RWPE1 (cell line): ENCODE measurements at places on chromosomes 6 and 20.

GRCh38 chr20:63046841-63047240 lies 40.1 kb upstream of the BHLHE23 start:
- DNase-seq = no peak

GRCh38 chr6:138891255-138891986 lies 95.5 kb downstream of the ECT2L start:
- no peak for DNase-seq

DNA sequence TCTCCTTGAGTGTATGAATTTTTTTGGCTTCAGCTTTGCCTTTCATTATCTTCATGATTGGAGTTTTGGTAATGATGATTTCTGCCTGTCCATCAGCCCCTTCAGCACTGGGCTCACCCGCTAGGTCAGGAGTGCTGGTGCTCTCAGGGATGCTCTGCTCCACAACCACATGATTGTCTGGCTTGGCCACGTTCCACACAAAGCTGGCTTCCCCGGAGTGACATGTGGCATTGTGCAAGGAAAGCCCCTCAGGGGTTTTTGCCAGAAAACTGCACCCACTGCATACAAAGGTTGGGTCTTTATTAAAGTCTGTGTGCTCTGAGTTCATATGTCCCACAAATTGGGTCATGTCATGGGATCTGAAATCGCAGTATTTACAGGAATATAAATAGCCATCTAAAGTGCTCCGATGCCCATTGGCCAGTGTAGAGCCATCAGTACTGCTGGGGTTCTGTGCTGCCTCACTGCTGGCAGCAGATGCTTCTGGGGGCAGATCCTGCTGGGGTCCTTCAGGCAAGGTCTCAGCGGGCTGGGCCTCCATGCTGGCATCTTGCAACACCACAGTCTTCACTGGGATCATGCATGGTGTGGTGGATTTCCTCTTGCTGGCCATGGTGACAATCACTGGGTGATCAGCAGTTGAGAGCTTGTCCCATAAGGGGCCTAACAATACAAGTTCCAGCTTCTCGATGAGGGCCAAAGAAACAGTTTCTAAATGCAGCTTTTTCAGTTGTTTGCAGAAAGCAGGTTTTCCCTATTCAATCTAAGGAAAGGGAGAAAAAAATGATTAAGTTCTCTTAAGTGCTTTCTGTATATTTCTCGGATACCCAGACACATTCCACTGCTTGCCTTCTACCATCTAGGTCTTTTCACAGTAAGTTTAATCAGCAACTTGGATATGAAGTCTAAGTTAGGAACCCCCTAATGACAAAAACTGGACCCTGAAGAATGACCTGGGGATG lies 67.2 kb downstream of the PLCG1 start:
- no peak for DNase-seq

GRCh38 chr20:25209911-25210310 lies 14.4 kb downstream of the ENTPD6 start:
- DNase-seq = no peak

DNA sequence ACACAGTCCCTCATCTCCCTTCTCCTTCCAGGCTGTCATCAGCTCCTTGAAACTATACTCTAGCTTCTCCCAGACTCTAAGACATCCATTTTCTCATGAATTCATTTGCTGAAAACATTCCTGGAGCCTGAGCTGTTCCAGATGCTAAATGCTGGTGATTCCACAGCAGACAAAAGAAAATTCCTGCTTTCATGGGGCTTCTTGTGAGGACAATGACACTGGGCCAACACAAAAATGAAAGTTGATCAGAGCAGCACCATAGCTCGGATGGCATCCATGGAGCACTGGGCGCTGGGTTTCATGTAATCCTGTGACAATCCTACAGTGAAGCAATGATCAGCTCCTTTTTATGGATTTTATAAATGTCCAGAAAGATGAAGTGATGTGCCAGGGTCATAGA lies 47.4 kb upstream of the STX16 start:
- no peak for DNase-seq

DNA sequence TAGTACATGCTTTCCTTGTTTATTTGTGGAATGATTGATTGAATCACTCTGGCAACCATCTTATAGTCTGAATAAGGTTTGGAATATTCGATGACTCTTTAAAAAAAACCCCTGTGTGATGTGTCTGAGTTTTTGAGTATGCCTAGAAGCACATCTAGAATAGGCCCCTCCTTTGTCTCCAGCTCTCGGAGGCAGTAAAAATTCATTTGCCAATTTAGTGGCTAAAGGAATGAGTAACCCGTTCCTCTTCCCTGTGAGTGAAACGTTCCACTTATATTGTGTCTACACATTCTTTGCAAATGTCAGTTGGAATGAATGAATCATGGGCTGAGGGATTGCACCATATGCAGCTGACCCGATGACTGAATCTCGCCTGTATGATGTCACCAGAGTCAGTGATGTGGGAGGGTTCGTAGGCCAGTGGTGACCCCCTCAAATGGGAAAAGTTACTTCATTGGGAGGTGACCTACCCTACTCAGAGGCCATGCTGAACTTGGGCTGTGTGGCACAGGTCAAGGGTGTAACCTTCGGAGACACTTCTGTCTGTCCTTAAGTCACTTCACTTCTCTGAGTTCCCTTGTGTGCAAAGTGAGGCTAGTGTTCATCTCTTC lies 21.6 kb downstream of the MOCS3 start:
- DNase-seq = peak; percentile 99

- DNase-seq = peak; percentile 73
Measured at GRCh38 chr20:2382833-2383232, 2.1 kb downstream of the TGM6 start.

DNA sequence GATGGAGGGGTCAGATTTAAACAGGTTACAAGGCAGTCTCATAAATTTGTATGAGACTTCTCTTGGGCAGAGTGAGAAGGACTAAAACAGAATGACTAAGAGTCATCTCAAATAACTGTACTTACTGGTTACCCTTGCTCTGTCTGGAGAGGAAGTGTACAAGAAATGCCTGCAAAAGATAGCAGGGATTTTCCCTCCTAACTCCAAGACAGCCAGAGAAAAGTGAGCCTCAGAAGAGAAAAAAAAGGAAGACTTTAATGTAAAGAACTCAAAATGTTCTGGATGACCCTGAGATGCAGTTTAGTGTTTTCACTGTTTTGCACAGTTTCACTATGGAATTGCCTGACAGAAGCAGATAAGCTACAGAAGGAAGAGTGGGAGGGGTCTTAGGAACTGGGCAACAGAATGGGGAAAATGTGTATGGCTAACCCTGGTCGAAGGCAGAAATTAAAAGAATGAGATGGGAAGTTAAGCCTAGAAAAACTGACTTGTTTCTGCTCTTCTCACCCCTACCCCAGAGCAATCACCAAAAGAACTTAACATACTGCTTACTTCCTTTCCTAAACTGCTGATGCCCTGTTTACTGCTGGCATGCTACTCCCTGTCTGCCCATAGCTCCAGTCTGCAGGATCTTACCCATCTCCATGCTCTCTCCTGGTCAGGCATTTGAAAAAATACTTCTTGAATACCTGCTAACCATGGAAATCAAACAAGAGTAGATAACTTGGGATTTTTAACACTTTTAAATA lies 98.1 kb upstream of the MARCKS start:
- DNase-seq = no peak

DNA sequence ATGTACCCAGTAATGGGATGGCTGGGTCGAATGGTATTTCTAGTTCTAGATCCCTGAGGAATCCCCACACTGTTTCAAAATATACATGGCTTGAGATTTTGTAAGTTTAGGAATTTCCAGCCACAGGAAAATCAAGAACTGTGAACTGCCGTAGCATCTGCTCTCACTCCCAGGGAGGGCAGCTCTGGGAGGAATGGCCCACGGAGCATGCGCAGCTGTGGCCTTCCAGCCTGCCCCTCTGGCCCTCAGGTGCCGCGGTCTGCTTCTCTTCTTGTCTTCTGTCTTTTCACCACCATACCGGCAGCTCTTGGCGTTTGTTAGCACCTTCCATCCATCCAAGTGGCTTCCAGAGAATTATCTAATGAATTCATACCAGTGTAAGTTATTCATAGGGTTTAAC lies 19.9 kb upstream of the EXOC2 start:
- DNase-seq = no peak

GRCh38 chr20:10415013-10415650 lies 18.9 kb downstream of the MKKS start:
- peak; percentile 75 for DNase-seq

DNA sequence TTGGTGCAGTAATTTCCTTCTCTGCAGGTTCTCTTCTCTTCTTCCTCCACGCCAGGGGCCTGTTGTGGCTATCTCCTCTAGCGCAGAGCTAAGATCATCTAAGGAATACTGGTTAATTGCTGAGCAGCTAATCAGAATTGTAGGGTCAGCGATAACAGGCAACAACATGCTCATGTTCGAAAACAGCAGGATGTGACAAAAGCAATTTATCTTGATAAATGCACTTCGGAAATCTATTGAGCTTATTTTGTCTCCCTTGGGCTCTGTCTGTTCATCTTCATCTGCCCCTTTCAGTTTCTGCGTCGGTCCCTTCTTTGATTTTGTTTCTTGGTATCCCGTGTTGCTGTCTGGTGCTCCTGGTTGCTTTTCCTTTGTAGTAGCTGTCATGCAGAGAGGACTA lies 67.3 kb upstream of the MAP3K7 start:
- DNase-seq = no peak

- DNase-seq = no peak
Measured at GRCh38 chr20:22384978-22385377, 199.4 kb downstream of the FOXA2 start.

DNA sequence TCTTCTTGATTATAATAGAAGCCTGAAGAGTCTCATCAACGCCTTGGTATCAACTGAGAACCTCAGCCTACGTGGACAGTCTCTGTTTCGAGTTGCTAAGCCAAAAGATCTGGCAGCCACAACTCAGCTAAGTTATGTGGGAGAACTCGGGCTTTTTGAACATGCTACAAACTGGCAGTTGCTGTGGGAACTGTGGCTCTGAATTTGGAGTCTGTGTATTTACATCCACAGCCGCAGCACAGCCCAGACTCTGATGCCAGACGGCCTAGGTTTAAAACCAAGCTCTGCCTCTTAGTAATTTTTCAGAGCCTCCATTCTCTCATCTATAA lies 35.8 kb downstream of the RIPOR2 start:
- DNase-seq = no peak
